ENCODE measurements at places on chromosomes 7 and 10. TPM values are rescaled to one million over a fixed set of nuclear protein-coding genes. Genes with fewer than 3 reads are reported as not detected.

Gene STYXL1
- 28.3 TPM for total RNA-seq

Gene CALHM3
- not detected for total RNA-seq

Gene STEAP1
- 24.5 TPM for total RNA-seq

Gene SVOPL
- not detected for total RNA-seq

Gene SPDYE11
- total RNA-seq: not detected

Gene CFAP70
- 7.8 TPM for total RNA-seq

Gene ACSM6
- 0.66 TPM for total RNA-seq

GRCh38 chr7:37482505-37482904 is 33.8 kb upstream of the ELMO1 start:
- H3K4me1 ChIP-seq: no peaks in the 10 kb centered on the region
- DNase-seq: no peak
- H3K27me3 ChIP-seq: no peaks in the 10 kb centered on the region
- no peak overlapping the region for H3K27ac ChIP-seq

DNA sequence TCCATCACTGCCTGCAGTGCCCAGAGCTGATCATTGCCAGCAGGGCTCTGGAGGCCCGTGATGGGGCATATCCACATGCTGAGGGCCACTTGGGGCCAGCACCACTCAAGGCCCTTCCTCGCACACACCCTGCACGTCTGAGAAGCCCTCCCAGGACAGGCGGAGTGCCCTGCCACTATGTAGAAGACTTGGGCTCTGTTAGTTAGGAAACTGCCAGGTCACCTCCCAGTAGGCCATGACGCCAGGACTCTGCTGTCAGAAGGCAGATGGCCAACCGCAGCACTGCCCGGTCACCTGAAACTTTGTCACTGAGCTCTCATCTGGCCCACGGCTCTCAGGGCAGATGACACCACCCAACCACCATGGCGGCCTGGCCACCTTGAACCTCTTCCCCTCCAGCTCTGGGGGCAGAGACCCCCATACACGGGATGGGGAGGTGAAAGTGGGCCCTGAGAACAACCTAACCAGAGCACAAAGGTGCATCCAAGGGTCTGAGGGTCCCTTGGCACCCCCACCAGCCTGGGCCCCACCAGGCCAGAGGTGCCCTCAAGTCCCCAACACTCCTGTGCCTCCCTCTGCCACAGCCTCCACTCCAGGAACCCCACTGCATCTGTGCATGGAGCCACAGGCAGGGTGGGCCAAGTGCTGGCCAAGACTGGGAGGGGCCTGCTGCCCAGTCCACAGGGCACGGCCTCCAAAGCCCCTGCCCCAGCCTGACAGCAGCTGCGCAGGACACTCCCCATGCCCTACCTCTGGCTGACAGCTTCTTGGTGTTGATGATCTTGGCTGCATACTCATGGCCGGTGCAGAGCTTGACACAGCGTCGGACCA is 41.8 kb downstream of the CAMK2B start:
- H3K27ac ChIP-seq: no peak overlapping the region
- H3K27me3 ChIP-seq: no peaks in the 10 kb centered on the region
- no peak for DNase-seq

GRCh38 chr10:83222832-83223742 is 916.2 kb upstream of the GHITM start:
- H3K4me3 ChIP-seq: no peak overlapping the region
- no peak overlapping the region for H3K27ac ChIP-seq
- no peaks in the 10 kb centered on the region for H3K36me3 ChIP-seq
- no peaks in the 10 kb centered on the region for H3K4me1 ChIP-seq

DNA sequence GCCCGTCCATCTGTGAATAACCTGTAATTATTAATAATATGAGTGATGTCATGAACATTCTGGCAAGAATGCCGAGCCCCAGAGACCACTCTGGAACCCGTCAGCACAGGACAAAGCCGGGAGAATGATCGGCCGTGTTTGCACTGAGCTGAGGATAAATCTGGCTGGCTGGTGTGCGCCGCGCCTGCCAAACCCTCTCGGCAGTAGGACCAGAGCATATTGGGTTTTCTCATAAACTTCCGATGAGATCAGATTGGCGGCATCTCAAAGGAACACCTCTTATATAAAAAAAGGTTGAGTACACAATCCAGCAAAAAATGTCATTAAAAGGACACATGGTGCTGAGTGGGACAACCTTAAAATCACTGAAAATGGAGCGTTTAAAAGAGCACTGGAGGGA is 296.0 kb upstream of the MKI67 start:
- no peak for DNase-seq
- H3K27ac ChIP-seq: no peak overlapping the region
- H3K27me3 ChIP-seq: no peaks in the 10 kb centered on the region
- H3K4me3 ChIP-seq: no peak overlapping the region
- no peaks in the 10 kb centered on the region for H3K4me1 ChIP-seq
- no peaks in the 10 kb centered on the region for H3K36me3 ChIP-seq

DNA sequence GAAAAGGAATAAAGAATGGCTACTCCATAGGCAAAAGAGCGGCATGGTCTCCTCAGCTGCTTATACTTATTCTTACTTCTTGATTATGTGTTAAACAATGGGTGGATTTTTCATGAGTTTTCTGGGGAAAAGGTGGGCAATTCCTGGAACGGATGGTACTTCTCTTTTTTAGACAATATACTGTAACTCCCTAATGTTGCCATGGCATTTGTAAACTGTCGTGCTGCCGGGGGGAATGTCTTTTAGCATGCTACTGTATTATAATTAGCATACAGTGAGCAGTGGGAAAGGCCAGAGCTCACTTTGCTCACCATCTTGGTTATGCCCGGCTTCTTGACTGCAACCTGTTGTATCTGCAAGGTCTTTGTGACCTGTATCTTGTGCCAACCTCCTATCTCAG is 372.1 kb upstream of the AKR1E2 start:
- H3K4me1 ChIP-seq: no peaks in the 10 kb centered on the region
- H3K27me3 ChIP-seq: no peaks in the 10 kb centered on the region
- no peak for DNase-seq
- H3K27ac ChIP-seq: no peak overlapping the region
- H3K4me3 ChIP-seq: no peak overlapping the region

GRCh38 chr10:91389636-91390512 is 20.3 kb upstream of the HECTD2 start:
- no peaks in the 10 kb centered on the region for H3K36me3 ChIP-seq
- no peaks in the 10 kb centered on the region for H3K27me3 ChIP-seq
- H3K4me1 ChIP-seq: no peaks in the 10 kb centered on the region

- DNase-seq: no peak
- H3K27ac ChIP-seq: no peak overlapping the region
- H3K36me3 ChIP-seq: no peaks in the 10 kb centered on the region
- H3K27me3 ChIP-seq: no peaks in the 10 kb centered on the region
Observed at GRCh38 chr10:86730227-86730626, 26.2 kb upstream of the BMPR1A start.

- no peak for DNase-seq
- H3K36me3 ChIP-seq: no peaks in the 10 kb centered on the region
- peaks cover 5% of the 10 kb centered on the region for H3K4me1 ChIP-seq
Observed at GRCh38 chr10:77600640-77601039, 37.0 kb downstream of the KCNMA1 start.

- no peak overlapping the region for H3K4me3 ChIP-seq
- H3K4me1 ChIP-seq: peaks cover 4% of the 10 kb centered on the region
- H3K36me3 ChIP-seq: no peaks in the 10 kb centered on the region
- peak overlapping the region; percentile 10 for H3K27ac ChIP-seq
Observed at GRCh38 chr7:12685550-12685949, 1.9 kb upstream of the ARL4A start.

GRCh38 chr7:5088906-5089305 is 43.2 kb downstream of the RBAK start:
- no peak overlapping the region for H3K4me3 ChIP-seq
- peaks cover 17% of the 10 kb centered on the region for H3K27me3 ChIP-seq
- H3K27ac ChIP-seq: no peak overlapping the region
- H3K36me3 ChIP-seq: no peaks in the 10 kb centered on the region
- H3K4me1 ChIP-seq: no peaks in the 10 kb centered on the region

GRCh38 chr10:17835688-17836087 is 26.5 kb downstream of the MRC1 start:
- no peaks in the 10 kb centered on the region for H3K27me3 ChIP-seq
- no peak for DNase-seq
- H3K36me3 ChIP-seq: no peaks in the 10 kb centered on the region
- no peak overlapping the region for H3K27ac ChIP-seq
- H3K4me3 ChIP-seq: no peak overlapping the region
- H3K4me1 ChIP-seq: no peaks in the 10 kb centered on the region

Data from breast epithelium (tissue), 4 donors.